Inflammatory macrophage treated with lipopolysaccharide for 1 hour (primary cell): ENCODE measurements at places on chromosomes 6 and 20.
A peak's percentile ranks its signal among the peaks of the same experiment; 100 is the strongest.

DNA sequence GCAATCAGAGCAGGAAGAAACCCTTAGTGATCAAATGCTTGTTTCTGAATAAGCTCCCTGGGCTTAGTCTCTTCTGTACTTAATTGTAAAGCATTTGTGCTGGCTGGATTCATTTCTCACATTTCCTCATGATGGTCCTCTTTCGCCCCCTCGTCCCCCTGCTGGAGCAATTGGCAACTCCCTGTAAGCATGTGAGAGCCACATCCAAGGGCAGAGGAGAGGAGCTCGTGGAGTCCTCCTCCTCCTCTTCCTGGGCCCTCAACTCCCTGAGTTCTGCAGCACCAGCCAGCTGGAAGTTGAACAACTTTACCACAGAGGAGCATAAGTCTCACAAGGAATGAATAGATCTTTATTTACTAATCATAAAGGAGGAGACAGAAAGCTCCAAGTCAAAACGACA lies 12.6 kb downstream of the ANKEF1 start:
- DNase-seq, result no peak

- peak; percentile 20 for DNase-seq
Observed at GRCh38 chr6:10720265-10720959, 2.5 kb upstream of the TMEM14C start.

GRCh38 chr6:16058929-16059345 lies 69.9 kb upstream of the MYLIP start:
- no peak for DNase-seq

- DNase-seq, result no peak
Observed at GRCh38 chr6:50889935-50890334, 71.3 kb downstream of the TFAP2B start.

DNA sequence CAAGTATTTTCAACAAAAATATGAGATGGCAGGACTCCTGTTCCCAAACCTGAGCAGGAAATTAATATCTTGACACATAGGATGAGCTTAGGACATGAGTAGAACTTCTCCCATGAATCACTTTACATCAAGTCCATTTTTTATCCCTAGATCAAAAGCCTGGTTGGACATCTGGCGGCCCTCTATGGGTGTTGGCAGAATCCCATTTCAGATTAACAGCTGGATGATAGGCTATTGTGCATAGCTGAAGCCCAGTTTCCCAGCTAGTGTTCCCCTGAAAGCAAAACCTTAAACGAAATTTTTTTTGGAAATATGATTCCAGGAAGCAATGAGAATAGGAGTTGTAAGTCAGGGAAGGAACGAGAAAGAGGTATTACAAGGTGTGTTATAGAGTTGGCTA lies 449.4 kb upstream of the CHD6 start:
- DNase-seq, result no peak

- no peak for DNase-seq
Observed at GRCh38 chr6:43472515-43472914, 4.9 kb upstream of the TJAP1 start.

GRCh38 chr6:137416376-137417109 lies 77.7 kb downstream of the OLIG3 start:
- DNase-seq, result no peak

DNA sequence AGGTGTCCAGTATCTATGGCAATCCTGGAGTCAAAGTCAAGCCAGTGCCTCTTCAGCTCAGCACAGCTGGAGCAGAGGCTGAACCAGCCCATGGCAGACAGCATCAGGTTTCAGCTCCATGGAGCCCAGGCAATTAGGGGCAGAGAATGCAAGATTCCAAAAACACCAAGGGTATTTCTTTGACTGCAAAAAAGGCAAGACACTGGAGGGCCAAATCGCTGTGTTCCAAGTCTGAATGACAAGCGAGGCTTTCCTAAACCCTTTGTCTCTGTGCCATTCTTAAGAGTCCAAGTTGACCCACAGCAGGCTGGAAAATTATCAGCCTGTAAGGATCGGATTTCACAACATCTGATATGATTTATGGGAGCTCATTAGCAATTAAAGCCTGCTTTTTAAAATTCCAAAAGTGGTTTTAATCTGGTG lies 49.7 kb upstream of the TGM3 start:
- no peak for DNase-seq

- DNase-seq, result no peak
Observed at GRCh38 chr6:51644426-51644825, 443.0 kb downstream of the PKHD1 start.

- DNase-seq, result no peak
Observed at GRCh38 chr6:56368491-56368890, 121.1 kb upstream of the COL21A1 start.

- no peak for DNase-seq
Observed at GRCh38 chr6:148269386-148269785, 73.3 kb upstream of the SASH1 start.
